ENCODE measurements at places on chromosomes 1 and 21.

DNA sequence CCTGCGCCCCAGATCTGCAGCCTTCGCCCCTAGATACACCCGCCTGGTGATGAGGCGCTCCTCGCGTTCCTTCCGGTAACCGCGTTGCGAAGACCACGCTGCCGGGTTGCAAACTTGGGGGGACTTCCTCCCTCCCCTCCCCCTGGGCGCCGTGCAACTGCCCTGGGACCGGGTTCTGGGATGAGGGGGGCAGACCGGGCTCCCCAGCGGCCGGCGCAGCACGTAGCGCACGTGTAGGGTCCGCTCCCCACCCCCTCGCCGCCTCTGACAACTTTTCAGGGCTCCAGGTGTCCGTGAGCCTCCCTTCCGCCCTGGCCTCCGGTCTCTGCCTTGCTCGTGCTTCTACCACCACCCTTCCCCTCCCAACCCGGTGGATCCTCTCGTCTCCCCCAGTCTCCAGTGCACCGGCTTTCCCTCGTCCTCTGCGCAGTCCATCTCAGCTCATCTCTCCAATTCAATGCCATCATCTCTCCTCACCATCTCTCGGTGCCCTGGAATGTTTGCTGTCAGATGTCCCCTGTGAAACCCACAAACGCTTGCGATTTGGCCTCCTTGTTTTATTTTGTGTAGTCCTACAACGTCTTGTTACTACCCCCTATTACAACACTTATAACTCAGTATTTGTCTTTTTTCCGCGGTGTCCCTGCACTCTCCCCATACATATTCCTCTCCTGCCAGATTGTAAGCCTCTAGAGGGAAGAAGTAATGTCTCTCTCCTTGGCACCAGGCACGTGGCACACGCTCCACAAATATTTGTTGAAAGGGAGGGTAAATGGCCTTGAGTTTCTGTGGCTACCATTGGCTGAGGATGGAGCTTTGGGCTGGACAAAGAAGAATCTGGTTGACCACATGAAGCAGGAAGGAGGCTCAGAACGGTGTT, 782 bp downstream of the PCAT6 start:
- peak; percentile 57 for DNase-seq

GRCh38 chr21:27589781-27590180, 622.9 kb upstream of the ADAMTS5 start:
- DNase-seq, result no peak

DNA sequence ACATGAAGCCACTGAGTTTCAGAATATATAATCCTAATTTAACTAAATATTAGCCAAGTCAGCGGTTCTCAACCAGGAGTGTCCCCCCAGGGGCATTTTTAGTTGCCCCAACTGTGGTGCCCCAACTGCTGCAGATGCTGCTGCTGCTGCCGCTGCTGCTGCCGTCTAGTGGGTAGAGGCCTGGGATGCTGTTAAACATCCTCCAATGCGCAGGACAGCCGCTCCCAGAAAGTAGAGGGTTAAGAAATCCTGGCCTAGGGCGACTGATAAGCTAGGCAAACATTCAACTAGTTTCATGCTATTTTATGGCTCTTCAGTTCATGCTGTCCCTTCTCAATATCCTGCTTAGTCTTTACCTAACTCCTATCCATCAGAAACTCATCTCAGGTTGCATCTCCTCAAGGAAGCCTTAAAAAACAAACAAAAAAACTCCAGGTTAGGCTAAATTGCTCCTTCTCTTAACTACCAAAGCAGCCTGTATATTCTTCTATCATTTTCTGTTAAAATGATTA, 9.9 kb upstream of the DCAF6 start:
- no peak for DNase-seq

GRCh38 chr1:115432061-115432460, 94.0 kb upstream of the NGF start:
- no peak for DNase-seq

DNA sequence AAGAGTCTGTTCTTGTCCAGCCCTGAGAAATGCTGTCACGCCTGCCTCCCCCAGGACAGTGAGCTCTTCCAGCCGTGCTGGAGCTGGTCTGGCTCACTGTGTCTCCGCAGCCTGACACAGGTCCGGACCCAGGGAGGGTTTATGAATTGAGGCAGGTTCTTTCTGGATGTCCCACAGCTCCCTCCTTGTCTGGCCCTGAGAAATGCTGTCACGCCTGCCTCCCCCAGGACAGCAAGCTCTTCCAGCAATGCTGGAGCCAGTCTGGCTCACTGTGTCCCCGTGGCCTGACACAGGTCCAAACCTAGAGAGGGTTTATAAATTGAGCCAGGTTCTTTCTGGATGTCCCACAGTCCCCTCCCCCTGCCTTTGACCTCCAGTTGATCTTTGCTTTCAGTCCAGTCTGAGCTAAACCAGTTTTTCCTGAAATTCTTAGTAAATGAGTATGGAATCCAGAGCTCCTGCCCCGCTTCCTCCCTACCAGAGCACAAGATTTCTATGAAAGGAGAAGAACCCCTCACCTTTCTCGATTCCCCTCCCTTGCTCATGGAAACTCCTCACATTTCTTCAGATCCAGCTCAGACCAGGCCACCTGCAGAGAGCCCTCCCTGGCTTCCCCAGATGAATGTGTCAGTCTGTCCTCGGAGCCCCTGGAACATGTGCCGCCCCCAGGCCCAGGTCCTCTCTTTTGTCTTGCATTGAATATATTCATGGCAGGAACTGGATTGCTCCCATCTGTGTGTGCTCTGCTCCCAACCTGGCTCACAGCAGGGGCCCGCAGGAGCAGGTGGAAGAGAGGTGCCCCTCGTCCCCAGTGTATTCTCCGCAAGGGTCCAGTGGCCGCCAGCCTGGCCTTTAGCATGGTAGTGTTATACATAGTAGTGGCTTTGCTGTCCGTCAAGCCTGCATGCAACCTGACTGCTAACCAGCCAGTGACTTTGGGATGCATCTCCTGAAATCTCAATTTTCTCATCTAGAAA, 116.3 kb downstream of the EPHB2 start:
- no peak for DNase-seq

- no peak for DNase-seq
Observed at GRCh38 chr21:33383056-33383888, 19.9 kb upstream of the IFNGR2 start.

DNA sequence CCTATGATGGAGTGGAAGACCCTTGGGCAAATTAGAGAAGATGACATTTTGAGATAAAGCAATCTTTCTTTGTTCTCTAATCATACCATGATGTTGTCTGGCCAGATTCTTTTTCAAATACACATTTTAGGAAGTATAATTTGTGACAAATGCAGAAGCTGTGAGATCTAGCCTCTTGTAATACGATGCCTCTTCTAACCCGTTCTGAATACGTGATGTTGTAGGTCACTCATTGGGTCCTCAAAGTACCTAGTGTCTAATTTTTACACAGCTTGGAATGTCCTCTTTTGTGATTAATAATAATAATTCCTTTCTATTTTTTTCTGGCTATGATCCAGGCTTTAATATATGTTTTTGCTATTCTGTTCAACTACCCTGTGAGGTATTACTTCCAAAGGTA, 502.7 kb downstream of the NUF2 start:
- DNase-seq, result no peak

GRCh38 chr1:72690871-72691270, 408.5 kb upstream of the NEGR1 start:
- no peak for DNase-seq

GRCh38 chr1:227270554-227270953, 47.7 kb downstream of the CDC42BPA start:
- DNase-seq, result no peak

DNA sequence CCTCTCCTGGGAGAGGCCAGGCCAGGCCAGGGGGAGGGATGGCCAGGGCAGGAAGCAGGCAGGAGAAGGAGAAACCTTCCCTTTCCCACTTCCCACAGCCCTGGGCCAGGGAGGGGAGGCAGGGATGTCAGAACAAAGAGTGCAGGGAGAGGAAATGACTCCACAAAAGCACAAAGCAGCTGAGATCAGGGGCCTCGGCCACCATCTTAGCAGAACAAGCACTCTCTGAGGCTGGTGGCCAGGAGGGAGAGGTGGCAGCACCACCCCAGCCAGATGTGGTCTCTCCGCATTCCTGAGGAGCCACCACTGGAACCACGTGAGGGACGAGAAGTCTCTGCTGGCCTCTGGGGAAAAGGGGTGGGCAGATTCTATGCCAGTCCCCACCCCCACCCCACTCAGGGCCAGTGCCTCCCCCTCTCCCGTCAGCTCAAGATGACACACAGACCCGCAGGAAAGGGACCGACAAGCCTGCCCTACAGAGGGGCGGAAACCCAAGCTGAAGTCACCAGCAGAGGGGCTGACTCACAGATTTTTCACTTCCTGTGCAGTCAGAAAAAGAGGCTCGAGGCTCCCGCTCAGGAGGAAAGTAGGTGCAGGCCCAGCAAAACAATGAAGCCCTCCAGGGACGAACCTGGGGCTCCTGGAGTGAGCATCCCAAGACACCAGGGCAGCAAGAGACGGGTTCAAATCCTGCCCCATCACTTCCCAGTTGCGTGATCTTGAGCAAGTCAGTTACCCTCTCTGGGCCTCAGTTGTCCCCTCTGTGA, 24.1 kb upstream of the ALDH4A1 start:
- DNase-seq, result no peak

DNA sequence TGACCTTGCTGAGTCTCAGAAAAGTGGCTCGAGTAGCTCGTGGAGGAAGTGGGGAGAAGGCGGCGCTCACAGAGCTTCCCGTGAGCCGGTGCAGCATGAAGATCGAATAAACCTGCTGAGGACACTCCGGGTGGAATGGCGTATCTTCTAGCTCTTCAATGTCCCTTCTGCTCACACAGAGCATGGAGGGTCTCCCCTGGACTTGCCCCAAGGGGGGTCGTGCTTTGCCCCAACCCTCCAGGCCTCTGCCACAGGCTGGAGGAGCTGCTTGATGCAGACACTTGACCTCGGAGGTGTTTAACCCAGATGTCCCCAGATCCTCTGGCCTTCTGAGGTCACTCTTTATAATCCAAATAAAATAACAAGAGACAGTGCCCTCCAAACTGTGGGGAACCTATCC, 2.2 kb upstream of the KRTAP10-12 start:
- DNase-seq, result no peak

GRCh38 chr1:182083851-182084486, 22.5 kb upstream of the ZNF648 start:
- DNase-seq, result no peak

GRCh38 chr1:65297706-65298105, 11.6 kb upstream of the DNAJC6 start:
- DNase-seq, result no peak

DNA sequence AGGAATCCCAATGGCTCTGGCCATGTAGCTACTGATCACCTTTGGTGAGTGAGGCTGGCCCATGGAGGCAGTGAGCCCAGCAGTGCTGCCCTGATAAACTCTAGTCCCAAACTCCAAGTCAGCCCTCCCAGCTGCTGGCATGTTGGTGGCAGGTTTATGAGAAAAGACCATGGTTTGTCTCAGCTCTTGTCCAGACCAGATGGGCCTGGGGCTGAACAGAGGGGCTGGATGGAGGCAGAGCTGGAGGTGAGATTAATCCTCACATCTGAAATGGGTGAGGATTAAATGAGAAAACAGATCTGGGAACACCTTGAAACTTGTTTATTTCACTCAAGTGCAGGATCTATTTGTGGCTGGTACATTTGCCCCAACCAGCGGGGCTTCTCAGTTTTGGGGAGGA, 3.2 kb downstream of the TMEM269 start:
- peak; percentile 58 for DNase-seq

- DNase-seq, result no peak
Observed at GRCh38 chr1:41868241-41868998, 50.3 kb downstream of the HIVEP3 start.

DNA sequence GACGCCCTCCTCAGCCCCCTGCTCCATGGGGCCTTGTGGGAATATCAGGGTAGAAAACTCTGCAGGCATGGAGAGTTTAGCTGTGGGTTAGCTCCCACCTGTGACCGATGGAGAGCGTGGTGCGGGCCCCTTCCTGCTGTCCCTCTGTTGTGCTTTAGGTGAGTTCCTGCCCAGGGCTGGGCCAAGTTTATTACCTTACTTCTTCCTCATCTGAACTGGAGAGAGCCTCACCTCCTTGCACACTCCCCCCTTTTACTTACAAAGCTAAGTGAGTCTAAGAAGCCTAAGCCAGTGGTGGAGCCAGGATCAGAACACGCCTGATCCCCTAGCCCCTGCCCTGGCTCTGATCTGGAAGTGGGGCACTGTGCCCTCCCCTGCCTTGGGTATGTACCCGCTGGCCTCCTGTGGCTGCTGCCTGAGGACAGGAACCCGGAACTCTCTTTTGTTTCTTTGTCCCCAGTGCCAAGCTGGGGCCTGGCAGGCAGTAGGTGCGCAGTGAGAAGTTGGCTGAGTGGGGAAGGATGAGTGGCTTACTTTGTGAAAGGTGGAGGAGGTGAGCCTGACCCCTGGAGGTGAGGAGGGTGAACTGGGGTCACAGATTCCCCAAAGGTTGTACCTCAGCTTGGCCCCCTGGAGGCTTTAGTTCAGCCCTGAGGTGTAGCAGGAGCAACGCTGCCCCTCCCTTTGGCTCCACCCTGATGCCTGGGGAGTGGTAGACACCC, 32.9 kb downstream of the ARHGEF10L start:
- DNase-seq, result no peak

GRCh38 chr1:182587666-182588499, 1.2 kb downstream of the RNASEL start:
- DNase-seq, result no peak

DNA sequence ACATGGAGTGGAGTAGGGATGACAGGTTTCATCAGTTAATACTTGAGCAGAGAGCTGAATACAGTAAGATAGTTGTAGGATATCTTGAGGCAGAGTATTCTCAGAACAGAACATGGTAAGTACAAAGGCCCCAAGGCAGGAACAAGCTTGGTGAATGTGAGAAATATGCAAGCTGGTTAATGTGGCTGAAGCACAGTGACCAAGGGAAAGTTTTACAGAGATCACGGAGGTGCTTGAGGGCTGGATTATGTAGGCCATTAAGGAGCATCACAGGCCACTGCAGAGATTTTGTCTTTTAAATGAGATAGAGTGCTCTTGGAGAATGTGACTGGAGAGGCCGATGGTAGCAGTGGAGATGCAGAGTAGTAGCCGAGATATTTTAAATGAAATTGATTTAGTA, 54.0 kb upstream of the BOLA1 start:
- no peak for DNase-seq

DNA sequence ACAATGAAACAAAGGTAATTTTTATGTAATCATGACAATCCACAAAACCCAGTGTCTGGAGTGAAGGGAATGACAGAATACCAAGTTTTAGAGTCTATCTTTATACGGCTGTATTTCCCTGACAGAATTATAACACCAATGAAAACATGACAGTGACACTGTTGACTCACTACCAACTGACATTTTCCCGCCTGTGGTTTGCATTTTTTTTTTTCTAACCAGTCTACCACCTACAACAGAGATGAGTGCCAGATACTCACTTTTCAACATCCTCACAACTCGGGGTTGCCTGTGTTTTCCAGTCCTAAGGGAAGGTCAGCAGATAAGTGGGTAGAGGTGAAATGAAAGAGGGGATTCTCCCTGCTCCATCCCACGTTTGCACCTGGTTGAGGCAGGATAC, 118.9 kb downstream of the KCNJ6 start:
- DNase-seq, result no peak

DNA sequence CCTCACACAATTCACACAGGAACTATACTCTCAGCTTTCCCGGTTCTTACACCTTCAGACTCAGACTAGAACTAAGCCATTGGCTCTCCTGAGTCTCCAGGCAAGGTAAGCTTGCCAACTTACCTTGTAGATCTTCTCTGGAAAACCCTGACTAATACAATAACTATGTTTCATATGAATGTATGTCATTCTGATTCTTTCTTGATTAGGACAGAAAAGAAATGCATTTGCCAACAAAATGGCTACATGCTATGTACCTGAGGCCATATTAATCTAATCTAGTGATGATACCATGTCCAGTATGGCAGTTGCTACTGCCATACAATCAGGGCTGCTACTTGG, 9.8 kb upstream of the ZSWIM5 start:
- DNase-seq, result no peak

- DNase-seq, result no peak
Observed at GRCh38 chr1:12546771-12547585, 71.0 kb downstream of the DHRS3 start.
